ELF-1 (cell line): ENCODE measurements at places on chromosomes 3 and 15.

GRCh38 chr3:61315871-61316270 lies 64.6 kb upstream of the FHIT start:
- peak; percentile 64 for DNase-seq

GRCh38 chr15:25688166-25688565 lies 175.0 kb downstream of the ATP10A start:
- no peak for DNase-seq

- no peak for DNase-seq
These were observed 122.2 kb downstream of the KLHL25 start for GRCh38 chr15:85672332-85673084.

DNA sequence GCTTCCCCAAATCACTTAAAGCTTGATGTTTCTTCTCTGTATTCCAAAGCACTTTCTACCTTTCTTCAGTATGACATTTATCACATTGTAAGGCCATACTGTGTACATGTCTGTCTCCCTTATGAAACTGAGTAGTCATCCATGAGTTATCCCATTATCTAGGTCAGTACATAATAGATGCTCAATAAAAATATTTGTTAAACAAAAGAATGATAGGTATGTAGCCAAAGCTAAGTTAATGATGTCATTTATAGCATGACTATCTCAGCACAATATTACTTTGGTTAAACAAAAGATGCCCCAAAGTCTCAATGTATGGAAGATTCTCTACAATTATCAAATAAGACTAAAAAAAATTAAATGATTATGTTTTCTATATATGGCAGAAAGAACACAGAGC lies 3.1 kb upstream of the TMCO5A start:
- no peak for DNase-seq

DNA sequence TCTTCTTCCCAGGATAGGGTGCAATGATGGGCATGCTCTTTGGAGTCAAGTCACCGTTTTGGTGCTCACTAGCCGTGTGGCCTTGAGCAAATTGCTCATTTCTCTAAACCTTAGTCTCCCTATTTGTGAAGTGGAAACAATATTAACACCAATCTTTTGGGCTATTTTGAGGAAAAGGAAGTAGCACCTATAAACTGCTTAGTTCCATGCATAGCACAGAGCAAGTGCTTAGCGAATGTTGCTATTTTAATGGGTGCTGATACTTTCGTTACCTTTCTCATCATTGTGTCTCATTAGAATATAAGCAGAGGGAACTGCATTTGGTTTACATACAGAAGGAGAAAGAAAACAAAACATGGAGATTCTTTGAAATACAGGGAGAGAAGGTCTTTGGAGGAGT lies 66.1 kb downstream of the BOC start:
- DNase-seq = no peak

- DNase-seq = no peak
These were observed 8.5 kb upstream of the ILDR1 start for GRCh38 chr3:122030381-122031122.

DNA sequence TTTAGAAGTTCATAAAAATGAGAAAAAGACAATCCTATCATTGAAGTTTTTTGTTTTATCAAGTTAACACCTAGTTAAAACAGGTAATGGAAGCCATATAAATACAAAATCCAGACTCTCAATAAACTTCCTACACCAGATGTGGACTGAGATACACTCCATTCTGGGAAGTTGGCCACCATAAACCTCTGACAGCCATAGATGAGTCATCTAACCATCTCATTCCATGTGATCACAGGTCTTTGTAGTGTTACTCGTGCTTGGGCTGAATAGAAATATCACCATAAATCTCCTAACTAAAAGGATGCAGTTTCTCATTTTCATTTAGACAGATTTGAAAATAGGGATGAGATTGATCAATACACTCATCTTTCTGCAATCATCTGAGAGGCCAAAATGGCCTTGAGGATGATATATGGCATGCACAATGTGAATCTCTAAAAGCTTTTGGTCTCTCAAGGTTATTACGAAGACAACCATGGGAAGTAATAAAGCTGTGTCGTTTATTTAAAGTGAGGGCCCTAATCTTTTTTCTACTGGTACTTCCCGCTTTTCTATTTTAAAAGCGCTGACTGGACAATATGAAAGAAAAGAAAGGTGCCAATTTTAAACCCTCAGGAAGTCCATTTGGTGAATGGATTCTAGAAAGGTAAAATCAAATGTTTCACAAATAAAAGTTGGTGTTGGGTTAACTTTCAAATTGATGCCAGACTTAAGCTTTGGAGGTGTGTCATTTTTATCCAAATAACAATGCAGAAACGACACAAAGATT lies 155.5 kb downstream of the POLR2M start:
- DNase-seq = no peak

DNA sequence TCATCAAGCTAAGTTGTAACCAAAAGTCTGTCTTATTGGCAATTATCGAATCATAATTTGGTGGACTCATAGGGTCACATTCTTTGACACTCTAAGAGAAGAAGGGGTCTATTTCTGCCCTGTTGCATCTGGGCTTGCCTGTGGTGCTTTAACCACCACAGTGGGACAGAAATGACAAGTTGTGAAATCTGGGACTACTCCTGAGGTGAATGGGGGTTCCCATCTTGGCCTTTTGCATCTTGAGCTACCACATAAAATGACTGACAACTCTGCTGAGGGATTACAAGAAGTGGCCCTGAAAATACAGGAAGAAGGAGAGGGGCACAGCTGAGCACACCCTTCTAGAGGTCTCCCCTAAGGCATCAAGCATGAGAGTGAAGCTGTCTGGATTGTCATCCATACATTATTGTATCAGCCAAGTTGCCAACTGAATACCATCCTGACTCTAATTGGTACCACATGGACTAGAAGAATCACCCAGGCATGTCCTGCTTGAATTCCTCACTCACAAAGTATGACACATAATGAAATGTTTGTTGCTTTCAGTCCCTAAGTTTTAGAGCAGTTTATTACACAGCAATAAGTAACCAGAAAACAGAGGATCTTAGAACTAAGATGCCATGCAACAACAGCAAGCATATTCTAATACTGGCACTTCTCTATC lies 306.5 kb downstream of the ROBO1 start:
- no peak for DNase-seq

- DNase-seq = no peak
These were observed 832.1 kb downstream of the TUSC7 start for GRCh38 chr3:117541721-117542120.

- peak; percentile 58 for DNase-seq
These were observed 19.8 kb upstream of the PIGZ start for GRCh38 chr3:196988241-196989029.

DNA sequence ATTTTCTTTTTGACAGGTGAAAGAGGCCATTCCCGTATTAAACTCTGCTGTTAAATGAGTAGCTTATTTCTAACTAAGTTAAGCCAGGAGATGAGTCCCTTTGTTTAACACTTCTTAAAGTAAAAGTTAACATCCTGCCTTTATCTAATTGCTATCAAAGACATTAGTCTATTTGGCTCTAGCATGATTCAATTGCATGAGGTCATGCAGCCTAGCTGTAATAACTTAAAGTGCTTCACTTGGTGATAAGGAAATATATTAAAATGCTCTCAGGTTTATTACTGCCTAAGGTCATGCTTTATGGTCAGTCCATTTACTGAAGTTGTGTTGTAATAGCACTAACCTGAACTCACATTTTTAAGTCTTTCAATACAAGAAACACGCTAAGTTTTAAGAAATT lies 82.3 kb upstream of the MLF1 start:
- DNase-seq = no peak

DNA sequence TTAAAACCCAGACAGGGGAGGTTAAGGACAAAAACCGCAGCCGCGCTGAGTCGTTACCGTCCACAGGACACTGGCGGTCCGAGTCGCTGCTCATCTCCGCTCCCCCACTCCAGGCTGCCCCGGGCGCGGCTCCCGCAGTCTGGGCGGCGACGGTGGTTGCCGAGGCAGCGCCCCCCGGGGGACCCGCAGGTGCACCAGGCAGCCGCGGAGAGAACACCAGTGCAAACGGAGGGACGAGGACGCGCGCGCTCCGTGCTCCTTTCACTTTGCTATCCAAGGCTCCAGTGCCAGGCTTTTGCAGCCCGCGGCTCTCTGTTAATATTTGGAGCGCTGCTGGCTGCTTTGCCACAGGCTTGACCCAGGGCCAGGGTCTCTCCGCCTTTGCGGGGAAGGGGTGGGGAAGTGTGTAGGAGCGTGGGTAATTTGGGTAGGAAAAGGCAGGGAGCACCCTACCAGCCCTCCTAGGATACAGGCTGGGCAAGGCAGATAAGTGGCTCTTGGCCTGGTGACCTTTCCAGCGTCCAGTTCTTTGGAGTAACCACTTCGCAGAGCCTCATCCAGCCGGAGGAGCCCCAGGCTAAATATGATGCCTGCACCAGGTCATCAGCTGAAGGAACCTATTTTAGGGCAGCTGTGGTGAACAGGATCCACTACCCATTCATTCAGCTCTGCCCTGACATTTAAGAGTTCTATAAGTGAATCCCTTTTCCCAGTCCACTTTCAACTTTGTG lies at the start of gene GADL1:
TSS of gene GADL1 (minus strand) at position 141 of the 731 bp plus-strand sequence. CDS start at position 94, 47 bp downstream.
- peak; percentile 75 for DNase-seq

- DNase-seq = no peak
These were observed 11.9 kb upstream of the C3orf38 start for GRCh38 chr3:88137836-88138235.

DNA sequence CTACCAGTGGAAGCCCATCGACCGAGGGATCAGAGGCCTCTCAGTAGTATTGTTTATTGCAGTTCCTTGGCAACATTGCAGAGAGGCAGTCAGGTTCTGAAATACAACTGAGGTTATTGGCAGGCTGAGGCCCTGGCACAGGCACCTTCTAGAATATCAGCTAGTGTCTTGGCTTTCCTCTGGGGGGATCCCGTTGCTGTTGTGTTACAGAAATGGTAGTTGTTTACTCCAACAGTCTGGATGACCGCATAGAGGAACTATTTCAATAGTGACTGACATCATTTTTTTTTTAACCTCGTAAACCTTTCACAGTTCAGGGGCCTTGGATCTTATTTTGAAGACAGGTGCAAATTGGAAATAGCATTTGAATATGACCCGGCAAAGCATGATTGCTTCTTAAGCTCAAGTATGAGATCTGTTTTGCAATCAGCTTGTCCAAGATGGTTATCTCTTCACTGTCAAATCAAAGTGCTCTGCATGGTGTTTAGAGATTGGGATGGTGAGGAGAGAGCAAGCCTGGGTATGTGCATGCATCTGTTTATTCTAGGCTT lies 63.9 kb downstream of the PGPEP1L start:
- no peak for DNase-seq

GRCh38 chr15:70236341-70237086 lies 138.8 kb upstream of the TLE3 start:
- DNase-seq = no peak

- no peak for DNase-seq
These were observed 640.7 kb downstream of the EDEM1 start for GRCh38 chr3:5828251-5828650.

DNA sequence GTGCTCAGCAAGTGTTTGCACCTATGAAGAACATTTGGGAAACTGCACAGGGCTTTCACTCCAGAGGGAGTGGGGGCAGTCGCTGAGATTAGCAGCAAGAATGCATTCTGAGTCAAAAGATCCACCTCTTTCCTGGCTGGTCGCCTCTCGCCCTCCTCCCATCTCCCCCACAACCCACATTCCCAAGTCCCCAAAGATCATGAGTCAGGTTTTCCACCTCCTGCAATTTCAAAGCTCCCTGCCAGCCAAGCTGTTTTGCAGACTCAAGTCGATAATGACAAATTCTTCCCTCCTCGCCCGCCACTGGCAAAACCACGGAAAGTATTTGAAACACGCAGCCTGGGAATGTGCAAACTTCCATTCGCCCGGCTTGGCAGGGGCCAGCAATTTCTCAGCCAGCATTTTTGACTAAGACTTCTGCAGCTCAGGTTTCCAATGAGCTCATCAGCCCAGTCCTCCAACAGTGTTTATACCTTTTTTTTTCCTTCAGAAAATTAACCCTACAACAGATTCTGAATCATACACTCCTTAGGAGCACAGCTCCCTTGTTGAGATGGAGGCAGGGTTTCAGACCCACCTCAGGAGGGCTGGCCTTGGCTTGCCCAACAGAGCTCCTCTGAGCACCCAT lies 181.4 kb downstream of the SMAD6 start:
- peak; percentile 95 for DNase-seq

- DNase-seq = peak; percentile 41
These were observed 132.7 kb downstream of the GHSR start for GRCh38 chr3:172315401-172316091.

- DNase-seq = no peak
These were observed 95.6 kb downstream of the RFX7 start for GRCh38 chr15:56148064-56148463.
